Activated T-cell treated with anti-CD3 and anti-CD28 coated beads for 24 hours (primary cell): ENCODE measurements at places on chromosomes 12 and 14.

GRCh38 chr14:67955261-67955660, 135.7 kb downstream of the RAD51B start:
- DNase-seq = no peak

DNA sequence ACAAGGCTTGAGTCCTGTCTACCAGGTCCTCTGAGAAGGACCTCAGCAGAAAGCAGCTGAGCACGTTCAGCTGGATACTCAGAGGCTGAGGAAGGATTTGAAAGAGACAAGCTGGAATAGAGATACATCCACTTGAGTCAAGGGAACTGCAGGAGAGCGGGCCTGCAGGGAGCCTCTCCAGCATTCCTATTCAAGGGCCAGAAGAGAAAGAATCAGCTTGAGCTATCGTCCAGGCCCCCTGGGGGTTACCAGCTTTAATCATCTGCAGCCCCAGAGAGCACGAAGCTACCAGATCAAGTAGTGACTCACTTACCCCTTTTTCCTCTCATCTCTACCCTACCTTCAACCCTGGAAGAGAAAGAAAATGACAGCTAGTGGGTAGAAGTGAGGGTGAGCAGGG, 80.9 kb downstream of the NDUFA12 start:
- DNase-seq = no peak

DNA sequence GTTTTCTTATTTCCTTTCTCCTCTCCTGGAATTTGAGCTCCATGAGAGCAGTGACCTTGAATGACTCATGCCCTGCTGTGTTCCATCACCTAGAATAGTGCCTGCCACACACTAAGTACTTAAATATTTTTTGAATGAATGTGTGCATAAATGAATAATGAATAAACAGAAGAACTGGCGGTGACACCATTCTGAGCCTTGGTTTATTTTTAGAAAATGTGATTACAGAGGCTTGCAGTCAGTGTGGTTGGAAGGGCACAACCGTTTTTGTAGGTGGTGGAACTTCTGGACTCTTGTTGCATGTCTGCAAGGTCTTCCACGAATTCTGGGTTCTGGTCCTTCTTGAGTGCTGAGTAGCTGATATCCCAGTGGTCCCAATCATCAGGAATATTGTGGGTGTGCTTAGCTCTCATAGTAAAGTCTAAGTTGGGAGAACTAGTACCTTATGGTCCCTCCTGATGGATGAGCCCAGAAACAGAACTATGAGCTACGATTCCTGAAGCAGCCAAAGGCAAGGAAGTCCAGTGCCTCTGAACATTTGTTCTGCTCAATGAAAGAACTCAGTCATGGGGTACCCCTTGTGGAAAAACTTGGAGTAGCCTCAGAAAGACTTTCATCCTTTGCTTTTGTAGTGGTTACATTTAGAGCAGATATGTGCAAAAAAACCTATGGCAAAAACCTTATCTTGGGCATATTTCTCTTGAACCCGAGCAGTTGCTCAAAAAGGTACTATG, 28.8 kb upstream of the BHLHE41 start:
- no peak for DNase-seq

GRCh38 chr12:116955382-116956021, 44.8 kb downstream of the FBXW8 start:
- DNase-seq = no peak

GRCh38 chr12:68815928-68816800, 8.2 kb downstream of the MDM2 start:
- DNase-seq = no peak

- no peak for DNase-seq
Observed at GRCh38 chr14:101851183-101851582, 89.7 kb downstream of the PPP2R5C start.

- peak; percentile 35 for DNase-seq
Observed at GRCh38 chr14:51849097-51849496, 11.3 kb upstream of the GNG2 start.
